Activated CD4-positive, alpha-beta T cell treated with anti-CD3 and anti-CD28 coated beads, Interleukin-2, amount 50 U/mL, for 24 hours (primary cell): ENCODE measurements at places on chromosomes 12 and 14.

- no peak for DNase-seq
Observed at GRCh38 chr12:122003651-122004611, 17.8 kb upstream of the BCL7A start.

DNA sequence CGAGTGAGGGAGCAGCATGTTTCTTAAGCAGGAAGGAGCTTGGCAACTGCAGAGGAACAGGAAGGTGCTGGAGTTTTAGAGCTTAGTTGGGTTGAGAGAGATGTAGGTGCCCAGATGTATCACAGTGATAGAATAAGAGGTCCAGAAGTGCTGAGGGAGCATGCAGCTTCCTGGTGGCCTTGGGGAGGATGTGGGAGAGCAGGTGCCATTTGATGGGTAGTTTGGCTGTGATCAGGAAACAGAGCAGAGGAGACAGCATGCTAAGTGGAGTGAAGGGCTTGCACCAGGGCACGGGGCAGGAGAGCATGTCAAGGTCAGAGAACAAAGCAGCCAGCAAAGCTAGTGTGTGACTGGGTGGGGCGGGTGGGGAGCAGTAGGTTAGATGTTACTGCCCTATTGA, 74.8 kb downstream of the PAPOLA start:
- no peak for DNase-seq

GRCh38 chr12:46343118-46343852, 29.3 kb downstream of the SLC38A2 start:
- DNase-seq = no peak

DNA sequence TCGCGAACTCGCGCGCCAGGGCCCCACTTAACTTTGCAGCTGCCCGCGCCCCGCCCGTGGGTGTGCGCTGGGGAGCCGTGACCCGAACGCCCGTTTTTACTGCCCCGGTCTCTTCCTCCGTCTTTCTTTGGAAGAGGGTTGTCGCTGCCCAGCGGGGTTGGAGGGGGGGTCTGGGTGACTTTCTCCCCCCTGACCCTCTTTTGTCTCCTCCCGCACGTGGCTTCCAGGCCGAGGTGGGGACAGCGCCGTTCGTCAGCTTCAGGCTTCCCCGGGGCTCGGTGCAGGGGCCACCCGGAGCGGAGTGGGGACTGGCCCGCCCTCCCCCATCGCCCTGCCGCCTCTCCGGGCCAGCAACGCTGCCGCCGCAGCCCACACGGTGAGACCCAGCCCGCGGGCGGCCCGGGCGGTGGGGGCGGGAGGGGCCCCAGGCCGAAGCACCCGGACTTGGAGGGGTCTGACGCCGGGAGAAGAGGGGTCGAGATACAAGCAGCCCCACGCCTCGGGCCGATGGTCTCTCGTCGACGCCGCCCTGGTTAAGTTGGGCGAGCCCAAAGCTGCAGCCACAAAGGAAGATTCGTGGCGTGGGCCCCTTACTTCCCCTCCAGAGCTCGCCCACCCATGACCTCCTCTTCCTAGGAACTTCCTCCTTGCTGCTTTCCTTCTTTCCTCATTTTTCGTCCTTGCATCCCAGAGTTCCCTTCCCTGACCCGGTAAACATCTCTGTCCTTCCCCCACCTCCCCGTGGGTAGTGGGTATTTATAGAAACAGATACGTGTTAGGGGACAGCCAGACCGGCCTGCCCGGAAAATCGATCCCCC, 1.2 kb downstream of the DYRK2 start:
- DNase-seq = no peak

DNA sequence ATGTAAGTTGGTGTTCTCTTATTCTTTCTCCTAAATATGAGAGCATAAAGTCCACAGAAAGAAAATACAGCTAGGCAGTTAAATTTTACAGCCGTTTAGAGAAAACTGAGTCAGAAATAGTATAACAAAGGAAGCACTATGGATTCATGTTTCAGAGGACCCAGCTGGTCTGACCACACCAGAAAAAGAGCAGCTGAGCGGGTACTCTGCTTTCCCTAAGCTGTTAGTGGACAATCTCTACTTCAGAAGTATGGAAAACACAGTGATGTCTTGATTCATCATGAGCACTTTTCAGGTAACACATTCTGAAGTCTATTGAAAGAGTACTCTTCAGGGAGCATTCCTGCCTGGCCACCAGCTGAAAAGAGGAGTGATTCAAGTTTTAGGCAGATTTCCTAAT, 12.4 kb downstream of the PPM1H start:
- DNase-seq = no peak

- DNase-seq = no peak
Observed at GRCh38 chr14:62694075-62694474, 351.2 kb downstream of the KCNH5 start.

DNA sequence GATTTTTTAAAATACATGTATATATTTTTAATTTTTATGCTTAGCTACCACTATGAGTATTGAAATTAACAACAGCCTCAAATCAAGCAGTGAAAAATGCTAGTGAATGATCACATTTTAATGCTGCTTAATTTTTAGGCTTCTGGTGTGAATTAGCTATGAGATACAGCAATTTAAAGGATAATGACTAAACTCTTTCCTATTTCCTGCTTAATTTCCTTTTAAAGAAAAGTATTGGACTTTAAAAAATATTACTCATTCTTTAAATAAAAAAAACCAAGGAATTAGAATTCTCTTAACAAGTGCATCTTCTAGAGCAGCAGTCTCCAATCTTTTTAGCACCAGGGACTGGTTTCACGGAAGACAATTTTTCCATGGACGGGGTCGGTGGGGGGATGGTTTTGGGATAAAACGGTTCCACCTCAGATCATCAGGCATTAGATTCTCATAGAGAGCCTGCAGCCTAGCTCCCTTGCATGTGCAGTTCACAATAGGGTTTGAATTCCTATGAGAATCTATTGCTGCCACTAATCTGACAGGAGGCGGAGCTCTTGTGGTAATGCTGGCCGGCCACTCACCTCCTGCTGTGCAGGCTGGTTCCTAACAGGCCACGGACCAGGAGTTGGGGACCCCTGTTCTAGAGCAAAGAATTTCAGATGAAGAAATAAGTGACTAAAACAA, 18.6 kb upstream of the NTN4 start:
- no peak for DNase-seq

GRCh38 chr14:102508410-102508773, 1.2 kb downstream of the ANKRD9 start:
- no peak for DNase-seq

DNA sequence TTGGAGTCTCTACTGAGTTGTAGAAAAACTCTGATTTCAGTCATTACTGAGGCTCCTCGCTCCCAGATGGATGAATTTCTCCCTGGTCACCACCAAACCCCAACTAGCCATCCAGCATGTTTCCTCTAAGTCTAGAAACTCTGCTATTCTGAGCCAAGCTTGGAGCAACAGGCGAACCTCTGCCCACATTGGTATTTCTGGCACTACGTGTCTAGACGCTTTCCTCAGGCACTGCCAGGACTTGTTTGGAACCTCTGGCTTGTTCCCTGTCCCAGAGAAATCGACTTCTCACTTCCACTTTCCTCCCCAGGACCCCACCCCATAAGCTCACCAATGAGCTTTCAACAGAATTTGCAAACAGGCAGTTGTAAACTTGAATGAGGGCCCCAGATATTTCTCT, 27.6 kb downstream of the WSCD2 start:
- DNase-seq = no peak

GRCh38 chr12:67662910-67663538, 14.5 kb downstream of the DYRK2 start:
- DNase-seq = no peak

GRCh38 chr12:1811948-1812291, 8.4 kb upstream of the LRTM2 start:
- no peak for DNase-seq

- no peak for DNase-seq
Observed at GRCh38 chr12:124398578-124399227, 103.8 kb downstream of the RFLNA start.

GRCh38 chr12:95788637-95789036, 1.9 kb downstream of the NTN4 start:
- no peak for DNase-seq

- no peak for DNase-seq
Observed at GRCh38 chr12:12719496-12719895, 2.3 kb downstream of the CDKN1B start.

DNA sequence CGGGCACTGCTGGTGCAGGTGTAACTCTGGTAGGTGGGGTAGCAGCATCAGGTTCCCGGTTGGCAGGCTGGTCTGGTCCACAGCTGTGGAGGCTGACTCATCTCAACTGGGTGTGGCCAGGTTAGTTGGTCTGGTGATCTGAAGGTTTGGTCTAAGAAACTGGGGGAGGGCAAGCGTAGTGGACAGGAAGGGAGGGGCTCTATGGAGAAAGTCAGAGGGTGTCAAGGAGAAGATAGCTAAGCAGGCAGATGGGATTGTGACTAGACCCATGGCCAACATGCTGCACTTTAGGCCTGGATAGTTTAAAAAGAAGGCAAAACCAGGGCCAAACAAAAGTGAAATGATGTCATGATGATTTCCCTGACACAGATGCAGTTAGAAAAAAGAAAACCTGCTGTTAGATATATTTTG, 7.9 kb downstream of the TRIM9 start:
- no peak for DNase-seq

DNA sequence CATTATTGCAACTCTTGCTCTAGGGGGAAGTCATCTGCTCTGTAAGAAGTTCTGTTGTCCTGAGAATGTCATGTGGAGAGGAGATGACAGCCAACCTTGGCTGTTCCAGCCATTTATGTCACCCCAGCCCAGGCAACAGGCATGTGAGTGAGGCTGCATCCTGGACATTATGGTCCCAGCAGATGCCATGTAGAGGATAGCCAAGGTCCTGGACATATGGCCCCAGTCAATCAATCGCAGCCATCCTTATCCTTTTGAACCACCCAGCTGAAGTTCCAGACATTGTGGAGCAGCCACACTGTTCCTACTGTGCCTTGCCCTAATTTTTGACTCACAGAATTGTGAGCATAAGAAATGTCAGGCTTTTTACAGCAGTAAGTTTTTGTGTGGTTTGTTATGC, 84.9 kb downstream of the AVPR1A start:
- DNase-seq = no peak

- DNase-seq = no peak
Observed at GRCh38 chr12:108724054-108724889, 7.0 kb downstream of the CORO1C start.

GRCh38 chr12:27523305-27523641, 733 bp upstream of the PPFIBP1 start:
- no peak for DNase-seq

- DNase-seq = no peak
Observed at GRCh38 chr12:91274916-91275315, 92.3 kb upstream of the DCN start.

GRCh38 chr12:75944905-75945432, 86.6 kb downstream of the PHLDA1 start:
- no peak for DNase-seq

DNA sequence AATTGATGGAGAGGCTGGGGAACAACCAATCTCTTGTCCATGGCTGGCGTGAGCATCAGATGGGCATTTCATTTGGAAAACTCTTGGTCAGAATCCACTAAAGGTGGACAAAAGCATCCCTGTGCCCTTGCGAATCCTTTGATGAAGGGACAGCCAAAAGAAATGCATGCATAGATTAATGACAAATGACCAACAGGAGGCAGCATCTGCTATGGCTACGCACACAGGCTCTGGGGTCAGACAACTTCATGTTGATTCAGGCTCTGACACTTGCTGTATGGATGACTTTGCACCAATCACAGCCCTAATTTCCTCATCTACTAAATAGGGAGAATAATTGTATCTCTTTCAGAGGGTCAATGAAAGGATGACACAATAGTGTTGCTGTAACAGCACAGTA, 117.5 kb downstream of the ASCL4 start:
- DNase-seq = no peak

- no peak for DNase-seq
Observed at GRCh38 chr12:63915105-63915800, 70.8 kb downstream of the SRGAP1 start.

GRCh38 chr12:55909513-55909884, 18.2 kb downstream of the PYM1 start:
- no peak for DNase-seq

DNA sequence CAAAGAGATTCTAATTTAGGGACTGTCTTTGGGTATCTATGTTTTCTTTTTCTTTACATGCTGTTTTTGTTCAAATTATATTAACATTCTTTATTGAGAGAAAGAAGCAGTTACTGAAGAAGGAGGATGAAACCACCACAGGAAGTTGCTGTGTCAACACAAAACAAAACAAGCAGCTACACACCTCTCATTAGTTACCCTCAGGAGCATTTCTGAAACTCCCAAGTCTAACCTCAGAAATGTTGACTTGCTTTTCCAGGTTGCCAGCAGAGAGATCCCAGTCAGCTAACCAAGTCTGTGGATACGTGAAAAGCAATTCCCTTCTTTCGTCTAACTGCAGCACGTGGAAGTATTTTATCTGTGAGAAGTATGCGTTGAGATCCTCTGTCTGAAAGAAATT, 33.5 kb downstream of the CLEC1A start:
- no peak for DNase-seq

GRCh38 chr12:71766202-71766601, 11.5 kb downstream of the RAB21 start:
- no peak for DNase-seq

- no peak for DNase-seq
Observed at GRCh38 chr14:104693482-104694431, 4.3 kb downstream of the INF2 start.

- no peak for DNase-seq
Observed at GRCh38 chr14:104148433-104149277, 10.3 kb downstream of the KIF26A start.

GRCh38 chr12:23950775-23951451, 1.4 kb upstream of the SOX5 start:
- DNase-seq = no peak

GRCh38 chr12:47216150-47216677, 136.5 kb upstream of the AMIGO2 start:
- no peak for DNase-seq

DNA sequence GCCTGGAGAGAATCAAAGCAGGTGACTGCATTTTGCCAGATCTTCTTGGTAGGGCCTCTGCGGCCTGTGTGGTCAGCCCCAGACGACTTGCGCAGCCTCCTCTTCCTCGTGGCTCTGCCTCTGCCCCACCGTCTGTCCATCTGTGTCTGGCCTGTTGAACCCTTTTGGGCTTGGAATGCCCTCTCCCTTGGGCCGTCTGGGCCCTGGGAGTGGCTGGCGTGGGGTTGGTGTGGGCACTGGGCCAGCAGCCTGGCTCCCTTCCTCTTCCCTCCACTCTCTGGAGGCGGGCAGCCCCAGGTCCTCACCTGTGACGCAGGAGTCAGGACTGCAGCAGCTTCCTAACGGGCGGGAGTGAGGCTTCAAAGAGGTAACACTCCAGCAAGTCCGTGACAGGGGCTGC, 9.7 kb upstream of the CCDC197 start:
- no peak for DNase-seq

GRCh38 chr12:124174451-124175348, 120.2 kb upstream of the RFLNA start:
- DNase-seq = no peak

GRCh38 chr12:128771681-128772080, 52.1 kb downstream of the SLC15A4 start:
- no peak for DNase-seq

DNA sequence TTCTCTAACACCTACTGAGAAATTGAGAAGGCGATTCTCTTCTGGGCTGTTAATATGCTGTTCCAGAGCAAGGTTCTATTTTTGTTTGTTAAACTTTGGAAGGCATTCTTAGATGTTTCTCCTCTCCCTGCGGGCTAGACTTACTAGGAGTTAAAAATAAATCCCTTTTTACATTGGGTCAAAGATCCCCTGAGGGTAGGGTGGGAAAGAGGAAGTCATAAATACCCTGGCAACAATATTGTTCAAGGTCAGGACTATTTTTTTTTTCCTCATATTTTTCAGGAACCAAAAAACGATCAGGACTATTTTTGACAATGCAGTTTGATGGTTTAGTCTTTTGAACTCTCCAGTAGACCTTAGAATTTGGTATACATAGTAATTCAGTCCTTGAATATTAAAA, 12.0 kb upstream of the SLC2A14 start:
- no peak for DNase-seq
